ENCODE measurements at places on chromosomes 5 and 9.

GRCh38 chr9:116452634-116453033 is 234.5 kb upstream of the TRIM32 start:
- no peak for DNase-seq

- no peak for DNase-seq
Observed at GRCh38 chr5:149229298-149229937, 42.2 kb upstream of the AFAP1L1 start.

DNA sequence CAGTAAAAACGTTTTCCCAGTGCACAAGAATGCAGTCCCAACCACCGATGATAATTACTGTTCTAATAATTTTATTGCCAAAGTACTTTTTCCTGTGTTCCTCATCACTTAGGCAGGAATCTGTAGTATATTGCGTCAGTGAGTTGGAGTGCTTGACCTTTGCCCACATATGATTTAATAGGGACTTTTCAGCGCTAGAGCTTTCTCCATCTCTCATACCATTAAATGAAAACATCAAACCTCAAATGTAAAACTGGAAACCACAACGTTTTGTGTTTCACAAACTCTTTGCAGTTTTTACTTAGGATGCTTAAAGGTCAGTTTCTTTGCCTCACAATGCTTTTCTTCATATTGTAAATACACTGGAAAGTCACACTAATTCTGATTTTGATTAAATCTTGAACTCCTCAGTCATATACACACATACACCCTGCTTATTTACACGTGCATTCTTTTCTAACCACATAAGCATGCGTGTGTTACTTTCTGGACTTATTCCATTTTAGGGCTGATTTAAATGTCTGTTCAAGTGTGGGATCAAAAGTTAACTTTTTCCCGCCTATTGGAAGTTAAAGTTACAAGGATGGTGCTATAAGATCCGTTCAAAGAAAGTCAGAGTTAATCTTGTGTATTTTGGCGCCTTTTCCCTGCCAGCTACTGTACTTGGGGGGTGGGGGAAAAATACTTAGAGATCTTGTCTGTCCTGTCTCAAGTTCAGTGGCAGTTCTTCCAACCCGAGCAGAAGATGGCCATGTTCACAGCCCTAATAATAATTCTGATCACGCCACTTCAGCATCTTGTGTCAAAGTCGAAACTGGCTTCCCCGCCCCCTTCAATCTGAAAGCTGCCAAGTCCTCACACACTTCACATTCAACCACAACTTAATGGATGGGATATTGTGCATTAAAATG is 6.6 kb upstream of the NFIB start:
- DNase-seq = no peak

DNA sequence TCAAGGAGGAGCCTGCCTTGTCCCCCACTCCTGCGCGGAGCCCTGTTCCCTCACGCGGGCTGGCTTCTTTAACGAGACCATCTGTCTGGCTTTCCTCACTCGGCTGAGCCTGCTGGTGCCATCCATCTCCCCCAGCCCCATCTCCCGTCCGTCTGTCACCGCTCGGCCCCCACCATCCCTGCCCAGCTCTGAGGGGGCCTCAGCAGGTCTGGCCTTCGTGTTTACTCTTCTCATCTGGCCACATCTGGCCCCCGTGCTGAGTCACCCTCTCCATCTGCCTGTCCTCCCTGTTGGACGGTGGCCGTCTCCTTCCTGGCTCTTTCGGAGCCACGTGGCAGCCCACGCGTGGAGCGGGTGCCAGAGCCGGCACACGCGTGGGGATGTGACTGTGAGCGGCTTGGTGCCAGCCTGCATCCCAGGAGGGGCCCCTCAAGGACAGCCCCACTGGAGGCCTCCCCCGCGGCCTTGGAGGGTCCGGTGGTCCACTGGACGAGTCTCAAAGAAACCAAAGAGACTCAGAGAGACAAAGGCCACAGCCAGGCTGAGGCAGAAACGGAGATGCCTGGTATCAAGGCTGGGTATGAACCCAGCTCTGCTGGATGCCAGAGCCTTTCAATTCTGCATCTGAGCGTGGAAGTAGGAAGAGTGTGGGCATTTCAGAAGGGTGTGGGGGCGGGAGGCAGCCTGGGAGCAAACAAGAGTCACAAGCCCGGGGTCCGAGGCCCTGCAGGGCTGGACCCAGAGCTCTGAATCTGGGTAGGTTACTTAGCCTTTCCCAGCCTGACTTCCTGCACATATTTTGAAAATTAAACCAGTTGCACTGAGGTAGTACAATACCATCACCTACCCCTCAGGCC is 76.7 kb upstream of the UNC5A start:
- no peak for DNase-seq

DNA sequence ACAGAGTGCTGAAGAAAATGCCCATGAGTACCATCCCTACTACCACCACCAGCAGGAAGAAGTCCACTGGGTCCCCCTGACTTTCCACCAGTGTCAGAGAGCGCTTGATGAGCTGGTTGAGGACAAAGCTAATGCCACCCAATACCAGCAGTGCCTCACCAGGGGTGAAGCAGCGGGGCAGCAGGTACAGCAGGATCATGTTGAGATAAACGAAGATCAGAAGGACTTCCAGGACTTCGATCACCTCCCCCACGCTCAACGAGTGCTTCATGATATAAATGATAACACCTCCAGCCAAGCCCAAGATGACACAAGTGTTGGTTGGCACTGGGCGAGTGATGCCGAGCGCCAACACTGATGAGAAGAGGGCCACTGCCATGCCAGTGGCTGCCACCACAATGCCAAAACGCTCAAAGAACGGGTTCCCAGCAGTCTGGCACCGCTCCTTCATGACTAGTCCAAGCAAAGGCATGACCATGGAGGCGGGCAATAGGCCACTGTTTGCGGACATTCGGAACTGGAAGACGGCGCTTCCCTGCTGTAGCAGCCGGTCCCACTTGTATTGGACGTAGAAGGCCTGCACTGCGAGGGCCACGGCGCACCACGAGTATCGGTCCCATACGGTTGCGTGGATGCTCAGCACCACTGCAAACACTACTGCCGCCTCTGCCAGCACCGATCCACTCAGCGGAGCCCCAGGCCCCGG is 679 bp downstream of the DOLK start:
- no peak for DNase-seq

Data from stimulated activated CD8-positive, alpha-beta memory T cell treated with anti-CD3 and anti-CD28 coated beads, Interleukin-15, amount 100 ng/mL, for 4 hours (primary cell).